T-helper 17 cell (primary cell): ENCODE measurements at places on chromosomes 3 and 15.

- no peak for DNase-seq
Observed at GRCh38 chr3:32758375-32758753, 59.4 kb upstream of the TRIM71 start.

DNA sequence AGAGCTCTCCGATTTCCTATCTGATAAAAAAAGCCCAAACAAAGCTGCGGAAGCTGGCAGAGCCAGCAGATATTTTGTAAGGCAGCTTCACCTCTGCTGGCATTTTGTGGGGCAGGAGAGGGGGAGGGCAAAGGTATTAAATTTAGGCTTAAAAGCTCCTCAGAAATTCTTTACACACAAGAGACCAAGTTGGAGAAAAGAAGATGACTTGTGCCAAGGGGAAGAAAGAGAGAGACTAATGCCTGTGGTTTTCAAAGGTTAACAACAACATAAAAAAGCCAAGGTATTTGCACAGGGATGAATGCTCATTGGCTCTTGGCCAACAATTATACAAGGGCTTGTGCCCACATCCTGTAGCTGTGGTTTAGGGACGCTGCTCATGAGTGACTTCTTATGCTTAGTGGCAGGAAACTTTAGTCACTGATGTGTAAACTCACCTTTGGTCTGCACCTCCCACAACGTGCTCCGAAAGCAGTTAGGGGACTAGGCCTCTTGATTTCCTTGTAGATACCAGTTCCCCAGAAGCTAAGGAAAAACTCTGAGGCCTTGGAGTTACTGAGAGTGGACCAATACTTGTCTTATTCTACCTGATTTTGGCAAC lies 152.9 kb downstream of the TPRG1 start:
- DNase-seq = peak; percentile 66

DNA sequence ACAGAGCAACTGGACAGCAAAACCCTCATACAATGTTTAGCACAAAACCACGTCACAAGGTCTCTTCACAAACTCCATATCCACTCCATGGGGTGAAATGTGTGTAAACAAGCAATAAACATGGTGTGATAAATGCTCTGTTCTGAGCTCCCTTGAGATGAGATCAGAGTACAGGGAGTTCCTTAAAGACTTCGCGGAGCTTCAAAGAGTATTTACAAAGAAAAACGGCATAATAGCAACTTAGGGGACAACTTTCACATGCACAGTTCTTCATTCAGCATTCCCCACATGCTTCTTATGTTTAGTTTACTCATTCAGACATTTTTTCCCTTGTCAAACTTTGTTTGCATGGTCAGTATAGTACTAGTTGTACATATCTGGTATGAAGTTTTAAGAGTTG lies 52.5 kb upstream of the SUCLG2 start:
- no peak for DNase-seq

DNA sequence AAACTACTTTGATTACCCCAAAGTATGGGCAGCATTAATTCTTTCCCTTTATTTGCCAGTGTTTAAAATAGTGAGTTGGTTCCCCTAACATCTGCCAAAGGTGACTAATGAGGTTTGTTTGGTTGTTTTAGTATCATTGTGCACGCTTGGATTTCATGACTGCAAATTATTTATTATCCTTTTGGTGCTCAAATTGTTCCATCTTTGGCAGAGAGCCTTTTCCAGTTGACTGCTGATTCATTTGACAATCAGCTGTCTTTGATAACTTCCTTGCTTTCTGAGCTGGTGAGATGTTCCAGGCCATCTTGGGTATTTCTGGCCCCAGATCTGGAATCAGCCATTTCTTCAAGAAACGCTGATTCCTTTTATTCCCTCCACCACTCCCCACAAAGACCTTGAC lies 8.9 kb downstream of the DLEC1 start:
- no peak for DNase-seq

DNA sequence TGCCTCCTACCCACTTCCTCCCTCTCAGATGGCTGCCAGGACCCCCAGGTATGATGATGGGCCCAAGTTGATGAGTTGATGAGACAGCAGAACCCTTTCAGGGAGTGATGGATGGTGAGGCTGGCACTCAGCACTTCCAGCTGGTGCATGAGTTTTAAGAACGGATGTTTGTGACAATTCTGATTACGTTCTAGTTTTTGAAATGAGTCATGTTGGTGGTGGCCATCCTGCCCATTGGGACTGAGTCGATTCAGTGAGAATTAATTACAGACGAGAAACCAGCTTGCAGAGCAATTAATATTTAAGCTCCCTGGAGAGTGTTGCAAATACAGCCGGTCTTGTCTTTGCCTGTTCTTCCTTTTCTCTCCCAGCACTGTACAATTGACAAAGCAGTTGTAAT lies 56.9 kb upstream of the NR2C2 start:
- no peak for DNase-seq

- DNase-seq = no peak
Observed at GRCh38 chr15:26662283-26662682, 110.6 kb downstream of the GABRB3 start.

DNA sequence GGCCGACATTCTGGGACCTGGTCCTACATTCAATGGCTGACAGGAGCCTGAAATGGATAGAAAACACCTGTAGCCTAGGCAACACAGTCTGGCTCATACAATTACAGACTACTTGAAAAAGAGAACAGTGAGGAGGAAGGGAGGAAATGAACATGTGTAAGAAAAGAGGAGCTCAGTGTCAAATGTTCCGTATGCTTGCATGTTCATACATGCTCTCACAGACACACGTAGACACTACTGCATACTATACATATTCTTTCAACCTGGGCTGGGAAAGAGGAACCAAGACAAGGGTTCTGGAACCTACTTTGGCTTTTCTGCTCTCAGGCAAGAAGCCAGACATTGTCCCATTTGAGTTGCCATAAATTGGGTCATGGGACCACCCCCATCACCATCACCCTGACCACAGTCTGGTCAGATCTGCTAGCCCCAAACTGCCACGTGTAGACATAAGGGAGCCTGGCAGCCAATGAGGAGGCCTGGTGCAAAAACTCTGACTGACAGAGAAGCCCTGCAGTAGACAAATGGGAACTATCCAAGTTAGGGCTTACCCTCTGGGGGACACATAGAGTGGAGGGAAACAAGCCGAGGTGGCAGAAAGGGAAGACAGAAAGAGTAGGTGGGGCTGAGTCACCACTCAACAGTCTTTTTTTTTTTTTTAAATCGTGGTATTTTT lies 310.0 kb downstream of the SHQ1 start:
- no peak for DNase-seq

- no peak for DNase-seq
Observed at GRCh38 chr3:135440746-135441145, 524.8 kb upstream of the PPP2R3A start.

DNA sequence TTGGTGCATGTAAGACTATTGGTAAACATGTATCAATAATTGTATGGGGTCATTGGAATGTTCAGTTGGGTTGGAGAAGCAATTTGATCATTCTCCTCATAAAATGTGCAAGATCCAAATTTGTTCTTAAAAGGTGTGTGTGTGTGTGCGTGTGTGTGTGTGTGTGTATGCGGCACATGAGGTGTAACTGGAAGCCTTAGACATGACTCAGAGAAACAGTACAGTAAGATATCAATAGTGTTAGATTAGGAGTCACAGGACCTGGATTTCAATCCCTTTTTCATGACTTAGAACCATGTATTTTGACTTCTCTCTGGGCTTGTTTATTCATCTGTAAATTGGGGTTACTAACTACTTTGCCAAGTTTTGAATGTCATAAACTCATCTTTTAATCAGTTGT lies 38.3 kb downstream of the RSRC1 start:
- DNase-seq = no peak

GRCh38 chr15:85716261-85716660 lies 78.5 kb downstream of the KLHL25 start:
- DNase-seq = no peak

- DNase-seq = no peak
Observed at GRCh38 chr15:98440917-98441316, 207.4 kb upstream of the IGF1R start.

DNA sequence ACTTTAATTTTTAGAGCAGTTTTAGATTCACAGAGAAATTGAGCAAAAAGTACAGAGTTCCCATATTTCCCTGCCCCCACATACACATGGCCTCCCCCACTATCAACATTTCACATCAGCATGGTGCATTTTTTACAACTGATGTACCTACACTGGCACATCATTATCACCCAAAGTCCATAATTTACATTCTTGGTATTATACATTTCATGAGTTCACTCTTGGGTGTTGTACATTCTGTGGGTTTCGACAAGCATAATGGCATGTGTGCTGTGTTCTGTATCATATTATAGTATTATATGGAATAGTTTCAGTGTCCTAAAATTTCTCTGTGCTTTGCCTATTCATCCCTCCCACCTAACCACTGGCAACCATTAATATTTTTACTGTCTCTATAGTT lies 419.8 kb upstream of the THBS1 start:
- DNase-seq = no peak

GRCh38 chr15:35722501-35722900 lies 176.5 kb upstream of the DPH6 start:
- no peak for DNase-seq

DNA sequence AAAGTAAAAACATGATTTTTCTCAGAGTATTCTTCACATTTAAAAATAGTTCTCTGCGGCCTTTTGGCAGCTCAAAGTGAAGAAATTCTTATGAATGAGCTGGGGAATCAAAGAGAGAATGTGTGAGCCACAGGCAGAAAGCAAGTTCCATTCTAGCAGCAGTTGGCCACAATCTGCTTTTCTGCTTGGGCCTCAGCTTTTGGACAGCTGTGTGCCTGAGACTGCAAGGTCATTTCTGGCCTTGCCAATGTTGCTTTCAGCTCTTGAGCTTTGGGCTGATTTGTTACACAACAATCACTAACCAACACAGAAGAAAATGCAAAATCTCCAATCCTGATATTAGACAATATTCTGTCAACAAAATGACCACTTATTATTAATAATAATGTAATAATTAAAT lies 14.4 kb upstream of the TM4SF4 start:
- DNase-seq = no peak

DNA sequence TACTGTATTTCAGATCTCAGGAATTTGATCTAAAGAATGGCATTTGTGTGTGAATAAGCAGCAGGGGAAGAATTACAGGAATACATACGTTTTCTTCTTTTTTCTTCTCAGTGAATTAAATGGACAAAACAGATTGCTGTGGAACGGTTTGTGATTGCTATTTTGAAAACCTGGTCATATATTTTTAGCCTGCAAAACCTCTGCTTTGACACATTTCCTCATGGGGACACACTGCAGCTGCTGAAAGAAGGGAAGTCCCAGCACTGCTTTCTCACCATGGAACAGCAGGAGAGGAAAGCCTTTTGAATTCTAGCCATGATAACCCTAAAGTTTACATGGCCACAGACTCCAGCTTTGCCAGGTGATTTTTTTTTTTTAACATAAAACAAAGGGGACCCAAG lies 315.0 kb downstream of the OXSM start:
- no peak for DNase-seq

DNA sequence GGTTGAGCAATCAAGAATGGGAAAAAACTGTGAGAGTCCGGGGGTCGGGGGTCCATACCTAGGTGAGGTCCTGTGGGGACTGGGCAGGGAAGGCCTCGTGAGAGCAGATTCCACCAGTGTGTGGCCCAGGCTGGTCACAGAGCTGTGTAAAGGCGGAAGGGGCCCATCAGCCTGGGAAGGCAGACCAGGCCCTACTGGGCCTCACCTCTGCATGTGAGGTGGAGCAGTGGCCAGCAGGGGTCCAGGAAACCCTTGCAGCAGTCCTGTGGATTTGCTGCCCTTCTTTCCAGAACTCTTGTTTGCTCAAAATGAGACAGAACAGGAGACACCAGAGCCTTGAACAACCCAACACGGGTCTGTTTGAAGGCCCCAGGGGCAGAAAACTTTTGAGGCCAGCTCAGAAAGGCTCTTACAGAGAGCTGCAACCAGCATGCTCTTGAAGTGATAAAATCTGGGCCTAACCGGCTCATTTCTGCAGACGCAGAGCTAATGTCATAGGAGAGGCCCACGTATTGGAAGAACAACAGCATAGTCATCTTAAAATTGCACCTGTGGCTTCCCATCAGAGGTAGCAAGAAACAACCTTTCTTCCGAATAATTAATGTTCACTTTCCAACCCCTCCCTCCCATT lies 30.3 kb upstream of the HHATL start:
- no peak for DNase-seq

DNA sequence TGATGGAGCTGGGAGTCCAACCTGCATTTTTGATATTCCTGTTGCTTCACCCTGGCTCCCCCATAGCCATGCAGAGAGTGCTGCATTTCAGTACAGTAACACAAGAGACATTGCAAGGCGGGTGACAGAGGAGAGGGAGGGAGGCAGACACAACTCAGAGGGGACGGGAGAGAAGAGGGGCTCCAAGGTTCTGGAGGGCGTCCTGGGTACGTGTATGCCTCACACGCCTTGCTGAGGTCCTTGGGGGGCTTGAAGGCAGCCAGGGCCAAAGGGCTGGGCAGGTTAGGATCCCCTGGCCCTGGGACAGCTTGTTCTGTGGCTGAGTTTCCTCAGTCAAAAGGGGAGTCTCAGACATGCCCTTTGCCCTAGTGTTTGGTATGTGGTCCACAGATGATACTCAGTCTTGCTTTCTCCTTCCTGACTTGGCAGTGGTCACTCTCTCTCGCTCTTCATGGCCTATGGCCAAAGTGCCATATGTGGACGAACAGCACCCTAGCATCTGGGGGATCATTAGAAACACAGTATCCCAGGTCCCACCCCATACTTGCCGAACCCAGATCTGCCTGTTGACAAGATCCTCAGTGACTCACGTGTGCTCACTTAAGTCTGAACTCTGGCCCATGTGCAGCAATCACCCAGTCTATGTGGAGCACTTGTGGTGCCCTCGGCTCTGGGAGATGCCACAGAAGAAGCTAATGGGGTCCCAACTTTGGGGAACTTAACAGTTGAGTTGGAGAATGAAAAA lies 52.9 kb downstream of the FGD5 start:
- no peak for DNase-seq

DNA sequence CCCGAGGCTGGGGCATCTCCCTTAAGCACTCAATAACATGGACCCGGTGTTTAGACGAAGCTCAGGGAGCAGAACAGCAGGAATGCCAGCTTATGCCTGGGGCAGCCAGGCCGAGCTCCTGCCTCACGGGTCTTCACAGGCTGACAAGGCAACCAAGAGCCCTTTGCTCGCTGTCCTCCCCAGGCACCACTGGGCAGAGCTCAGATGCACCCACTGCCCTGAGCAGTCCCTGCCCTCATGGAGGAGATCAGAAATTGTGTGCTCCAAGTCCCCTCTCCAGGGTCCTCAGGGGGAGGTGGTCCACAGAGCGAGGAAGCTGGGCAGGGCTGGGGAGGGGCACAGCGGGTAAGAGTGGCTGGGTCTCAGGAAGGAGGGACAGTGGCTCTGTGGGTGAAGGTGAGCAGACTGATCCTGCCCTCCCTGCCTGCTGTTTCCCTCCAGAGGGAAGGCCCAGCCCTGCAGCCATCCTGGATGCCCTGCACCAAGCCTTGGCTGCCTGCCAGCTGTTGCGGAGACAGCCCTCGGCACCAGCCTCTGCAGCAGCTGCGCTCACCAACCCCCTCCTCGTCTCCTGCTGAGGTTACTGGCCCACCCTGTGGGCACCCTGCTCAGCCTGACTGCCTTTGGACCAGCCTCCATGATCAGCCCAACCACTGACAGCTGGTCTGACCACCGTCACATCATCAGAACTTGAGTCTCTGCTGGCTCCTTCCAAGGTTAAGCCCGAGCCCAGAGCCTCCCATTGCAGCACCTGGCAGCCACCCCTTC lies 21.1 kb upstream of the GP9 start:
- DNase-seq = no peak
